Stimulated activated CD4-positive, alpha-beta T cell treated with anti-CD3 and anti-CD28 coated beads, TNF-alpha, amount 100 ng/mL, for 1 hour (primary cell): ENCODE measurements at places on chromosomes 1 and 21.

DNA sequence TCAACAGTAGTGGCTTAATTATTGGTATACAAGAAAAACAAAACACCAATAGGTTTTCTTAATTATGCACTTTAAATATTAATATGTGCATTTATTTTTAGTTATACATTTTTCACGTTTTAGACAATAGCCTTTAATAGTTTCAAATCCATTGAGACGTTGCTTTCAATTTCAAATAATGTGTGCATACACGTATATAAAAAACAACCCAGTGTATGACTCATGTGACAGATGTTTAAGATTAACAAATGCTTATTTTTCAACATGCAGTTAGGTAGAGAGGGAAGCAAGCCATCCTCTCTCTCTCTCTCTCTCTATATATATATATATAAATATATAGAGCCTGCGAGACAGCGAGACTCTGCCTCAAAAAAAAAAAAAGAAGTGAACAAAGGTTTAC, 24.3 kb downstream of the EYA3 start:
- no peak for DNase-seq

- DNase-seq = no peak
Measured at GRCh38 chr1:170959385-170959784, 24.1 kb downstream of the MROH9 start.

- no peak for DNase-seq
Measured at GRCh38 chr1:248914796-248915381, 8.9 kb downstream of the PGBD2 start.

GRCh38 chr1:15027515-15027986, 126.0 kb upstream of the TMEM51 start:
- DNase-seq = no peak

DNA sequence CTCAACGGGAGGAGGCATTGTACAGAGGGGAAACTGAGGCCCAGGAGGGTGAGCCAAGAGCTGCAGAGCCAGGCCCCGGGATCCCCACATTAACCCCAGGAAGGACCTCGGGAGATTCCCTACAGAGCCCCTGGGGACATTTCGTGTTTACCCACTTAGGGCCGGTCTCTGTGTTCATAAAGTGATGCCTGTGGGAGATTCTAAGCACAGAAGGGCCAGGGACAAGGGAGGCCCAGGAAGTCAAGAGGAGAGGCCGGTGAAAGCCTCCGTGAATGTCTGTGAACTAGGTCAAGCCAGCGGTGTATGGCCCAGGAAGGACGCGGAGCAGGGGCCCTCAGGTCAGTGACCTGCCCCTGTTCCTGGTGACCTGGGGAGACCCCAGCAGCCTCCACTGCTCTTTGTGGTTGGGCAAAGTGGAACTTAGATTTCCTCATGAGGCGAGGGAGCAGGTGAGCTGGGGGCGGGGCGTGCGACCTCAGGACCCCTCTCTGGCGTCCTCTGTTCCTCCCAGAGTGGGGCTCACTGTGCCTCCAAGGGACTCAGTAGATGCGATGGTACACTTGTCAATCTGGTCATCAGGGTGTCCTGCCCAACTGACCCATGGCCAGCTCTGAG, 34.9 kb downstream of the PDE9A start:
- DNase-seq = no peak

GRCh38 chr1:154982341-154982740, 803 bp upstream of the FLAD1 start:
- no peak for DNase-seq

GRCh38 chr1:231581859-231582258, 44.7 kb upstream of the DISC1 start:
- DNase-seq = no peak

- no peak for DNase-seq
Measured at GRCh38 chr1:111948209-111949171, 41.0 kb downstream of the KCND3 start.

DNA sequence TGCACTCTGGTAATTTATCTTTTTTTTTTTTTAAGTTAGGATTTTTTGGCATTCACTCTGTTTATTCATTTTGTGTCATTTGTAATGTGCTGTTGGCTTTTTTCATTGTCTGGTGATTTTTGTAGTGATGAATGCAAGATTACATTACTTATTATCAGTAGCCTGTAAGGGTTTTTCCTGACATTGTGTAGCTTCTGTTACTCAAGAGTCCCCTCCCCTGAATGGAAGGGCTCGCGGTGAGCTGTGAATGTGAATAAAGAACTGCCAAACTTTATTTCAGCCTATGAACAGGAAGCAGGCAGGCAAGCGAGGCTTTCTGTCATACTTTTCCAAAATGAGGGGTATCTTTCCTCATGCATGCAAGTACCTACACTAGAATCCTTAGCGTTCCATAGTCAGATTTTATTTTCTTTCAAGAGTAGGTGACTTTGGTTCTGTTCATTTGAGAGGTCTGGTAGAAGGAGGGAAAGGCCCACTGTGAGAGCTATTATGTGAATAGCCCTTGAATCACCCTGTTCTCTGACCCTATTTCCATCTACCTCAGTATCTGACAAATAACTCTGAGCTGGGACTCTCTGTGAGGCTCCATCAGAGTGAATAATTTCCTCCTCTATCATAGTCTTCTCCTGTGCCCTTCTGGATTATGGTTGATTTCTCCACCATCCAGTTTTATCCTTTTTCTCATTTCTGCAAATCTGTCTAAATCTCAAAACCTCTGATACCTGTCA, 114.0 kb downstream of the CD247 start:
- DNase-seq = no peak

DNA sequence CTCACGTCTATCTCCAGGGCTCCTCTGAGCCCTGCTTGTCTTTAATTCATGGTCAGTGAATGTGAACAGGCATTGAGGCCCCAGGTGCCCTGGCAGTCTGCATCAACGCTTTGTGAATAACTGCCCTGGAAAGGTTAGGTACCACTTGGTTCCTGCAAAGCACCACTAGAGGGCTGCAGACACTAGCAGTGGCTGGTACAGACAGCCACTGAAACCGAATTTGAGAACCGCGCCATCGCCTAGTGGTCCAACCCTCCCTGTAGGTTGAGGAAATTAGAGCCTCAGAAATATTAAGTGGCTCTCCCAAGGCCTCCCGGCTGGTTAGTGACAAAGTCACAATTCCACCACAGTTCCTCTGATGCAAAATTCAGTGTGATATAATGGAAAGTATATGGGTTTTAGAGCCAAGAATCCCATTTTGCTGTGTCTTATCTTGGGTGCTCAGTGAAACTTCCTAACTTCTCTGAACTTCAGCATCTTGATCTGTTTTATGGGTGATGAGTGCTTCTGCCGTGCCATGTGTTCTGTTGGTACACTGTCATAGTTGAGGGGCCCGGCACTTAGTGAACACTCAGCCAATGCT, 46.2 kb upstream of the BCL9 start:
- DNase-seq = peak; percentile 39

GRCh38 chr21:38819719-38820159, 14.0 kb downstream of the ETS2 start:
- no peak for DNase-seq

GRCh38 chr1:168636200-168636599, 59.8 kb downstream of the XCL1 start:
- DNase-seq = no peak

GRCh38 chr1:40625076-40625475, 40.4 kb downstream of the RIMS3 start:
- no peak for DNase-seq

GRCh38 chr1:27609618-27610240, 5.8 kb upstream of the AHDC1 start:
- DNase-seq = no peak

DNA sequence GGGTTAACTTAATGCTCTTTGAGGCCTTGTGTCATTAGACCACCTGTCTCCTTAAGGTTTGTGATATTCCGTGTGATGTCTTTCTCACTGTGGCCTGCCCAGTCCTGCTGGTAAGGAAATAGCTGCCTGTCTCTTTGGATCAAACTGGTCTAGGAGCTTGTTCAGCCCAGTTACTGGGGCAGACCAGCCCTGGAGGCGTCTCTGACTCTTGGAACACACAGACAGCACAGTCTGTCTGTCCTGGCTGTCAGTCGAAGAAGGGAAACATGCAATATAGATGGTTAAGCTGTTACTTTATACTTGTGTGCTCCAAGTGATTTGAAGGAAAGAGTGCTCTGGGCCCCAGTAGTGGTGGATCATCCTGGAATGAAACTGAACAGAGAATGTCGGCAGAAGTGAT, 20.4 kb downstream of the PBX1 start:
- no peak for DNase-seq

DNA sequence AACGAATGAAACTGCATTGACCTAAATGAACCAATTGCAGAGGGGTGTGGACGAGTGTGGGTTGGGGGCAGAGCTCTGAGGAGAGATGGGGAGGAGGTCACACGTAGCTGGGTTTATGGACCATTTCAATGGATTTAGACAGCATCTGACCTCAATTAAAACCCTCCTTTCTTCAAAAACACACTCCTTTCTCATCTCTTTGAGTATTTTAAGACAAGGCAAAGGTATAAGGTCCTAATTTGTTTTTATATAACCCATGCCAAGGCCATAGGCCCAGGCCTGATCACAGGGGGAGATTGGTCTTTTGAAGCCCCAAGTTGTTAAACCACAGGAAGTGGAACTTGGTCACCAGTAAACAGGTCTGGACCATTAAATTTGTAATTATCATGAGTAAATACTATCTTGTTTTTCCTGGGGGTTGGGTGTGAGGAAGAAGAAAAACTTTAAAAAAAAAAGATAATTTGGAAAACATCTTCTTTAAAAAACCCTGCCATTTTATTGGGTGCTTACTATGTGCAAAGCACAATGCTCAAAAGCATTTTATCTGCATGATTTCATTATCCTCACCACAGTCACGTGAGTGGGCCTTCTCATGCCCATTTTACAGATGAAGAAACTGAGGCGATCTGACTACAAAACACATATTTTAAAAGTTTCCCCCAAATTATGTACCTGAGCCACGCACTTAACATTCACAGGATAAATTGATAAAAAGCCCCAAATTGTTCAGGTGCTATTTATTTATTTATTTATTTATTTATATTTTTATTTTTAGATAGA, 8.9 kb upstream of the INAVA start:
- DNase-seq = no peak

GRCh38 chr1:229253151-229253974, 17.5 kb upstream of the RAB4A start:
- no peak for DNase-seq

GRCh38 chr1:56578138-56578962, 1.0 kb downstream of the PLPP3 start:
- no peak for DNase-seq

DNA sequence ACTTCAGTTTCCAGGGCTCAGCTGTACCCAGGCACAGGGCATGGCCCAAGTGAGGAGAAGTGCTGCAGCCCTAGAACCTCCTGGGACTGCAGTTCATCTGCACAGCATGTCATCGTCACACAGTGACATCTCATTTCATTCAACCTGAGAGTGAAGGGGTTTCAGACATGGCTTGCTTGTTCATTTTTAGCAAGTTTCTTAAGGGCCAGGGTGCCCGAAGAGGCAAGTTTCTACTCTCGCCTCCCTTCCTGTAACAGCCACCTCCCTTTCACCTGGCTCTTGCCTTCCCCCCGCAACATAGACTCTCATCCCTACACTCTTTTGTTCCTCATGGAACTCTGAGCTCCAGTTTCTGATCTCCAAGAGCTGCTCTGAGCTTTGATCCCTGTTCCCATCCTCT, 108.1 kb downstream of the C1orf21 start:
- no peak for DNase-seq

DNA sequence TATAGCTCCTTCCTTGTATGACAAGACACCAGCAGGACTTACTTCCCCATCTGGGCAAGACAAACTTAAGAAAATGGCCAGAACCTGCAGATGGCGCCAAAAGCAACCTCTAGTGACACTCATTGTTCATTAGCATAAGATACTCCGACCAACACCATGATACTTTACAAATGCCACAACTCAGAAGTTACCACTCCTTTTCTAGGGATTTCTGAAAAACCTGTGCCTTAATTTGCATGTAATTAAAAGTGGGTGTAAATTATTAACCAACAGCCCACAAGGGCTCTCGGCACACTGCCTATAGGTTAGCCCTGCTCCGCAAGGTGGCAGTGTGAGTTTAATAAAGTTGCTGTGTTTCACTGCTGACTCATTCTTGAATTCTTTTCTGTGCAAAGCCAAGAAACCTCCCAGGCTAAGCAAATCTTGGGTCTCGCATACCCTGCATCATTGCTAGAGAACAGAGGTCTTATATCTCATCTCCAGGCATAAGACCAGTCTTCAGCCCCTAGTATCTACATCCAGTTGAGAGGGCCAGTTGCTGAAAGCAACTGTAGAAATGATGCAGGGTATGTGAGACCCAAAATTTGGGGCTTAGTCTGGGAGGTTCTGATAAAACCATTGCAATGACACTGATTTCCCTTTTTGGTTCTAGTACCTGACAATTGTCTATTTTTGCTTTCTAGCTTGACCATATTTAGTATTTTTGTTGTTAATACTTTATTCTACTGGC, 86.4 kb downstream of the FAF1 start:
- DNase-seq = peak; percentile 15

DNA sequence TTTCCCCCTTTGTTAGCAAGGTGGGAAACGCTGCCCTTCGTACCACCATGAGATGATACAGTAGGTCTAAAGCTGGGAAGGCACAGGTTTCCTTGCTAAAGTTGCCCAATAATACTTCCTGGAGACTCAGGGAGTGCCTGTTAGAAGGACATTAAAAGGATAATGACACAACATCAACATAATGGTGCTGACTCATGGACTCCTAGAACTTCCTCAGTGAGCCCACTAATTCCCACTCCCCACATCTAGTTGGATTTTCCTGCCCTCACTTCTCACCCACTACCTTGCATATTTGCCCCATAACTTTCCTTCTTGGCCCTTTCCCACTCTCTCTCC, 17.5 kb downstream of the CFAP45 start:
- no peak for DNase-seq

GRCh38 chr1:47835409-47835808, 161.8 kb downstream of the TRABD2B start:
- DNase-seq = no peak

DNA sequence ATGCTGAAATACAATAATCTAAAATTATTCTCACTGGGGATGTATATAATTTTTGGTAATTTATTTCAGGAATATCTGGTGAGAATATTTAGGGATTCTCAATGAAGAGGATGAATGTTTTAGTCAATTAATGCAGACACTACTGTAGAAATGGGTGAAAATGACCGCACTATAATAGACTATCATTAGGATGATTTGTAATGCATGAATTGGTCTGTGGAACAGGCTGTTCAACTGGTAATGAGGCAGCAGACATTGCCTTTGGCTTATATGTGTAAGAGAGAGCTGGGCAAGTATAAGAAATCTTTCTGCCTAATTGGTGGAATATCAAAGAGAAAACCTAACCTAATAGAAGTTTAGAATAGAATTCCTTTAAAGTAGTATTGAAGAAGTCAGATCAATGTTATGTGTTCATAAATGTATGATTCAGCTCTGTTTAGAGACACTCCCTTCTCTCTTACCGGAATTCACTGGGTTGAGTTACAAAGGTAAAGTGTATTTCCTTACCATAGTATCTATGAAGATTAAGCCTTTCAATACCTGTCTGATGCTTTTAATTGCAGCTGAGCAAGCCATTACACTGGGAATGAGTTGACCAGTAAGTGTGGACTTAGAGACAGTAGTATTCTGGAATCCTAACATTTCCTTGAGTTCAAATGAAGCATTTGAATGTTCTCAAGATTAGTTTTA, 274.5 kb downstream of the S1PR1 start:
- DNase-seq = no peak
